GM06990 (cell line): ENCODE measurements at places on chromosomes 1 and 21.

GRCh38 chr1:210340841-210341240 lies 12.1 kb downstream of the HHAT start:
- no peak for DNase-seq

DNA sequence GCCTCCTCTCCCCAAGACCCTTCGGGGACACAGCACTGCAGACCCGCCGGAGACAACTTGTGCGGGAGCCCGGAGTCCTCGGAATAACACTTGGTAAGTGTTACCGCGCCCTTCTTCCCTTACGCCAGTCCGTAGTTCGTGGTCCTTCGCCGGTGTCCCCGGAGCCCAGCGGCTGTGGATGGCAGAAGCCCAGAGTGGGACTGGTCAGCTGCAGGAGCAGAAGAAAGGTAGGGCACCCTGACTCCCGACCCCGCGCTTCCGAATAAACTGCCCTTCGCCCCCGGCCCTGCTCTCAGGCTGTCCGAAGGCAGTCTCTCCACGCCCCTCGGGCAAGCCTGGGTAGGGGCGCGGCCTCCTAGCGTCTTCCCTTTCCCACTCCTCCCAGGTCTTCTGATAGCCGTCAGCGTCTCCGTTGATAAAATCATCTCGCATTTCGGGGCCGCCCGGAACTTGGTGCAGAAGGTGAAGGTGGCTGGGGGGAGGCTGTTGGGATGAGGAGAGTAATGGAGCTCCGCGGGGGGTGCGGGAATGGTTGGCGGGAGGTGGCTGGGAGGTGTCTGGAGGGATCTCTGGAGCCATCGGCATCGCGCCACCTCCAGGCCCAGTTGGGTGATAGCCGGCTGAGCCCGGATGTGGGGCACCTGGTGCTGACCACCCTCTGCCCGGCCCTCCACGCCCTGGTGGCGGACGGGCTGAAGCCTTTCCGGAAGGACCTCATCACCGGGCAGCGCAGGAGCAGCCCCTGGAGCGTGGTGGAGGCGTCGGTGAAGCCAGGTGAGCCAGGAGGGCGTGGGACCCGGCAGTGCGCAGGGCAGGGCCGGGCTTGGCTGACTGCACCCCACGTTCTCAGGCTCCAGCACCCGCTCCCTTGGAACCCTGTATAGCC lies 4.3 kb downstream of the RUSC1 start:
- DNase-seq: peak; percentile 42

- no peak for DNase-seq
These were observed 297.2 kb downstream of the TGFB2 start for GRCh38 chr1:218642033-218642948.

GRCh38 chr21:35504951-35505466 lies 455.9 kb upstream of the RUNX1 start:
- no peak for DNase-seq

GRCh38 chr1:182227864-182228547 lies 163.6 kb downstream of the GLUL start:
- DNase-seq: no peak

- peak; percentile 22 for DNase-seq
These were observed 69.0 kb downstream of the DDR2 start for GRCh38 chr1:162701286-162701685.

- no peak for DNase-seq
These were observed 1.0 kb downstream of the F11R start for GRCh38 chr1:161019751-161020495.

GRCh38 chr1:38231941-38232340 lies 185.3 kb upstream of the POU3F1 start:
- DNase-seq: no peak

GRCh38 chr1:39575191-39576015 lies 1.2 kb downstream of the PABPC4 start:
- no peak for DNase-seq

- DNase-seq: no peak
These were observed 58.2 kb downstream of the ZNF644 start for GRCh38 chr1:90963651-90964050.

DNA sequence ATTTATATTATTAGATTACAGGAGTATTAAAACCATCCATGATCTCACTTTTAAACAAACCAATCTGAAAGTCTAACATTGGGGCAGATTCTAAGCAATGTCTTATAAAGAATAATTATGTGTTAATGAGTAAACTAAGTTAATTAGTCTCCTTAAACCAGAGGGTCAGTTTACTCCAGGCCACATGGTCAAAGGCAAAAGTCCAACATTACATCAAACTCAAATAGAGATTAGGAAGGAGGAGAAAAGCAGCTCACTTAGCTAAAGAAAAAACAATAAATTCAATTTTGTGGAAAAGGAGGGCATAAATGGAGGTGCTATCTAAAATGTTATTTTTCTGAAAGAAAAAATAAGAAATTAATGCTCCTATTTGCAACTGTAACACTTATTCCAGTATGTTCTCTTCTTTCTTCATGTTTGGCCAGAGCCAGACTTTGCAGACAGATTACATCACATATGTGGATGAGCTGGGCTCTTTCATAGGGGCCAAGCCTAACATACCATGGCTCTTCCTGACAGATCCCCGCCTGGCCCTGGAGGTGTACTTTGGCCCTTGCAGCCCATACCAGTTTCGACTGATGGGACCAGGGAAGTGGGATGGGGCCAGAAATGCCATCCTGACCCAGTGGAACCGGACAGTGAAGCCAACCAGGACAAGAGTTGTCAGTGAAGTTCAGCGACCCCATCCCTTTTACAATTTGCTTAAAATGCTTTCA lies 24.3 kb upstream of the FMO2 start:
- DNase-seq: no peak

DNA sequence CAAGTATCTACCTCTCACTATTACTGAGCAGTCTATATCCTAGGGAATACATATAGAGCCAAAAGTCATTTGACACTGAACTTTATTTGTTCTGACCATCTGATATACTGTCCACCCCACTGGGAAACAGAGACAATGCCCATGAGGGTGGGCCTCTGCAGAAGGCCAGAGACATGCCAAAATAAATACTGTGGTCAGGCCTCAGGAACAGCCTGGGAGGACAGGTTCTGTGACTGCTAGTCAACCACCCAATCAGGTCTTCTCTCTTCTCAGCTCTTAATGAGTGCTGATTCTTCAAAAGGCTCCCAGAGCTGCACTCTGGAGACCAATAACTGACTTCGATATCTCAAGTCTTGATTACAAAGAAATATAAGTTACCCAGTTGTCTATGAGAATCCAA lies 5.5 kb upstream of the ANKRD35 start:
- no peak for DNase-seq

- no peak for DNase-seq
These were observed 17.1 kb upstream of the KCNJ15 start for GRCh38 chr21:38239672-38240071.

- no peak for DNase-seq
These were observed 546.4 kb downstream of the OMA1 start for GRCh38 chr1:58000116-58000515.

GRCh38 chr1:185281245-185281644 lies 35.8 kb downstream of the IVNS1ABP start:
- DNase-seq: no peak
